ENCODE measurements at places on chromosomes 7 and 10.

GRCh38 chr10:7315906-7316305 is 94.9 kb downstream of the SFMBT2 start:
- DNase-seq = no peak

- DNase-seq = no peak
Measured at GRCh38 chr10:117560942-117561341, 18.4 kb downstream of the EMX2 start.

- no peak for DNase-seq
Measured at GRCh38 chr10:12448729-12449391, 99.5 kb downstream of the CAMK1D start.

DNA sequence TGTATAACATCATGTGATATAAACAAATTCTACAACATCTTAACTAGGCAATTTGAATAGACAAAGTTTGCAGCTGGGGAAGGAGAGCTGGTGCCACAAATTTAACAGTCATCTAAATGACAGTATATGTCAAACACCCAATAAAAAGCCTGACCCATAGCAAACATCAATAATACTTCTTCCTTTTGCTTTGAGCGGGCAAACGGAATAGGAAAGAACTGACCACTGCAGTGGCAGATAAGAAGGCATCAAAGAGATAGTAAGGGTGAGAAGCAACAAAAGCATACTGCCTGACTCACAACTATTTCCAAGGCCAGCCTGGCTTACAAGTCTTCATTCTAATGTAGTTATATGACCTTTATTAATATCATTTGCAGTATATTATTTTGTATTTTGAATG is 99.9 kb downstream of the LRRN3 start:
- DNase-seq = no peak

- no peak for DNase-seq
Measured at GRCh38 chr10:111081595-111081994, 4.8 kb downstream of the ADRA2A start.

DNA sequence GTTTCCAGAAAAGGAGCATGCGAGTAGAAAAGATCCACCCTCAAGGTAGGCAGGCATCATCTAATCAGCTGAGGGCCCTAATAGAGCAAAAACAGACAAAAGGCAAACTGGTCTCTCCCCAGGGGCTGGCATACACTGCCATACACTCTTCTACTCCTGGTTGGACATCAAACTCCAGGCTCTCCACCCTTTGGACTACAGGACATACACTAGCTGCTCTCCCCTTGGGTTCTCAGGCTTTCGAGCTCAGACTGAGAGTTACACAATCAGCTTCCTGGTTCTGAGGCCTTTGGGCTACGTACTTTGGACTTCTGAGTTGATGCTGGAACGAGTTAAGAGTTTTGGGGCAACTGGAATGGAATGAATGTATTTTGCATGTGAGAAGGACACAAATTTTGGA is 50.9 kb upstream of the TM9SF3 start:
- no peak for DNase-seq

DNA sequence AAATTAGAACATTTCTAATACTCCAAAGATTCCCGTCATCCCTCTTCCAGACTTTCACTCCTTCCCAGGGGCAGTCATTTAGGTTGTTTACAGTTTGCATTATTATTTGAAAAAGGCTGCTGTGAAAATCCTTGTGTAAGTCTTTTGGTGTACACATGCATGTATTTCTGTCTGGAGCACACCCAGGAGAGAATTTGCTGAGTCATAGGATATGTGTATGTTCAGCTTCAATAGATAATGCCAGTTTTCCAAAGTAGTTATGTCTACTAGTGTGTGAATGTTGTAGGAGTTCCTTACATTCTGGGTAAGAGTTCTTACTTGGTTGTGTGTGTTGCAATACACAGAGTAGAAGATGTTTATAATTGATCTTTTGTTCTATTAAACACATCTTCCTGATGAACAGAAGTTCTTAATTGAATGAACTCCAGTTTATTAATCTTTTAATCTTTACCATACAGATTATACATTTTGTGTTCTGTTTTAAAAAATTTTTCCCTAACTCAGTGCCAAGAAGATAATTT is 25.3 kb downstream of the CROT start:
- DNase-seq = no peak

- DNase-seq = peak; percentile 30
Measured at GRCh38 chr7:1060315-1061072, 16.1 kb downstream of the GPR146 start.

- no peak for DNase-seq
Measured at GRCh38 chr7:33885290-33886148, 19.8 kb upstream of the BMPER start.

GRCh38 chr7:69042138-69042537 is 556.1 kb upstream of the AUTS2 start:
- no peak for DNase-seq

GRCh38 chr10:88216976-88217375 is 353.6 kb downstream of the PTEN start:
- DNase-seq = no peak

DNA sequence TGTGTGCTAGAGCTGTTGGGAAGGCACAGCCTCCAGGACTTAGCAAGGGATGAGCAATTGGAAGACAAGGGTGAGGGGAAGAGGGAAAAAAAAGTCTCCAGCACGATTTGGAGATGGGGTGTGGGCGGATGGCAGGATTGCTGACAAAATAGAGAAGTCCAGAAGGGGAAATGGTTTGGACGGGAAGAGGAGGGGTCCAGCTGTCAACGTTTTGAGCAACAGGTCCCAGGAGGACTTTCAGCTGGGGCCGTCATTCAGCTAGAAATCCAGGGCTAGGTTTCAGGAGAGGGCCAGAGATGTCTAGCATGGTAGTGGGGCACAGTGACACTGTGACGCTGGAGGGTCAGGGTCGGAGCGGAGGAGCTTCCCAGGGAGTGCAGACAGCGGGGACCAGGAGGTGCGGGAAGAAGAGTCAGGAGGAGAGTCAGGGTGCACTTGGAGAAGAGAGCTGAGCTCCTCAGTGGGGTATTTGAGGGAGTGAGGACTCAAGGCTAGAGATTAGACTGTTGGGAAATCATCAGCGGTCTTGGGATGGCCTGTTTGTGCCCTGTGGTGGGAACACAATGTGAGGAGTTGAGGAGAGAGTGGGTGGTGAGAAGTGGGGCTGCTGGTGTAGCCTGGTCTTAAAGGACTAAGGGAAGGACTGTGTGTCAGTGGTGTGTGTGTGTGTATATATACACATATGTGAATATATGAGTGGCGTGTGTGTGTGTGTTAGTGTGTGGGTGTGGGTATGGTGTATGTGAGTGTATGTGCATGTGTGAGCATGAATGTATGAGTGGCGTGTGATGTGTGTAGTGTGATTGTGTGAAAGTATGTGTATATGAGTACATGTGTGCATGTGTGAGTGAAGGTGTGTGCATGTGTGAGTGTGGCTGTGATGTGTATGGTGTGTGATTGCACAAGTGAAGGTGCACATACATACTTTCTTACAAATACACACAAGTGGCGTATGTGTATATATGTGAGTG is 3.8 kb downstream of the ZYX start:
- DNase-seq = no peak

GRCh38 chr10:70551971-70552422 is 50.5 kb downstream of the PRF1 start:
- no peak for DNase-seq

GRCh38 chr7:30352169-30352568 is 67.8 kb downstream of the ZNRF2 start:
- DNase-seq = no peak

GRCh38 chr7:2000746-2001321 is 231.9 kb downstream of the MAD1L1 start:
- DNase-seq = no peak

GRCh38 chr10:100923580-100923979 is 10.8 kb downstream of the SLF2 start:
- no peak for DNase-seq

GRCh38 chr10:128624656-128625530 is 498.7 kb upstream of the MKI67 start:
- no peak for DNase-seq

DNA sequence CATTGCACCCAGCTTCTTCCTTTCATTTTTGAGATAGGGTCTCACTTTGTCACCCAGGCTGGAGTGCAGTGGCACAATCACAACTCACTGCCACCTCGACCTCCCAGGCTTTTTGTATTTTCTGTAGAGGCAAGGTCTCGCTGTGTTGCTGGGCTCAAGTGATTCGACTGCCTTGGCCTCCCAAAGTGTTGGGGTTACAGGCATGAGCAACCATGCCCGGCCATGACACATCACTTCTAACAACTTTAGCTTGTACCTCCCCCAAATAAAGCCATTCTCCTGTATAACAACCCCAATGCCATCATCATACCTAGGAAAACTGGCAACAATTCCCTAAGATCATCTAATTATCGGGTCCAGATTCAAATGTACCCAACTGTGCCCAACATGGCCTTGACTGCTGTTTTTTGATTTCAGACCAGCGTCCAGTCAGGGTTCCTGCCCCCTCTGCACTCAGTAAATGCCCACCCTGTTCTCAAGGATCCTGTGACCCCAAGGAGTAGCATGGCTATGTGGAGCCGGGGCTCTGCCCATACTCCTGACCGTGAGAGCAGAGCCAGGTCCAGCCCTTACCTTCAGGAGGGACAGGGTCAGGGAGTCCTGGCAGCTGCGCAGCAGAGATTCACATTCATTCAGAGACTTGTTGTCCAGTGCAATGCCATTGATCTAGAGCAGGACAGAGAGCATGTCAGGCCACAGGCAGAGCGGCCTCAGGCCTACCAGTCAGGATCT is 102.6 kb downstream of the DLG5 start:
- DNase-seq = no peak

- DNase-seq = no peak
Measured at GRCh38 chr10:121418126-121418777, 180.0 kb downstream of the FGFR2 start.

DNA sequence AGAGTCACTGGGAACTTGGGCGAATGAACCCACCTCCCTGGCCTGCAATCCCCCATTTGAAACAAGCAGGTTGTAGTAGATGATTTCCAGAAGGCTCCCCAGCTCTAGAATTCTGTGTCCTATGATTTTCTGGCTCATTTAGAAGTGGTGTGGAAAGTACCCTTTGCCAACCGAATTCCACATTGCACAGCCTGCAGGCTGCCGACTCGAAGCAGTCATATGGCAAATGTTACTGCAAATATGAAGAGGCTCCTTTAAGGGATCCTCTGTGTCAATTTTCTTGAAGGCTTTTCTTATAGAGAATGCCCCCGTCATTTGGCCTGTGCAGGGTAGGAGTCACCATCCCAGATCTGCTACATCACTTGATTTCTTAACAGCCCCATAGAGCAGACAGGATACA is 5.6 kb downstream of the PODXL start:
- DNase-seq = no peak

- no peak for DNase-seq
Measured at GRCh38 chr7:716222-716621, 10.3 kb upstream of the DNAAF5 start.

- no peak for DNase-seq
Measured at GRCh38 chr10:25867321-25867720, 66.7 kb upstream of the MYO3A start.

DNA sequence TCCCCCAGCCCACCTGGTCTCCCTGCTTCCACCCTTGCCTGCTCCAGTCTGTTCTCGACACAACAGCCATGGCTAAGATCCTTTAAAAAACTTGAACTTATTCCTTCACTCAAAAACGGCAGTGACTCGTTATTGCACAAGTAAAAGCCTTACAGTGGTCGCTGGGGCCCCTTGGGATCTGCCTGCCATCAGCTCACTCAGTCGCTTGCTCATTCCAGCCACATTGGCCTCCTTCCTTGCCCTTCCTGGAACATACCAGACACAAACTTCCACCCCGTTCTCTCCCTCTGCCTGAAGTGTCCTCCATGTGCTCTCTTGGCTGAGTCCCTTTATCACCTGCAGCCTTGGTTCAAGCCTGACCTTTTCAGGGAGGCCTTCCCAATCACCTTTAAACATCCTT is 4.7 kb downstream of the CCNY start:
- no peak for DNase-seq

GRCh38 chr7:98686466-98687080 is 69.5 kb downstream of the NPTX2 start:
- DNase-seq = no peak

- DNase-seq = no peak
Measured at GRCh38 chr10:31604646-31605170, 285.7 kb downstream of the ZEB1 start.

DNA sequence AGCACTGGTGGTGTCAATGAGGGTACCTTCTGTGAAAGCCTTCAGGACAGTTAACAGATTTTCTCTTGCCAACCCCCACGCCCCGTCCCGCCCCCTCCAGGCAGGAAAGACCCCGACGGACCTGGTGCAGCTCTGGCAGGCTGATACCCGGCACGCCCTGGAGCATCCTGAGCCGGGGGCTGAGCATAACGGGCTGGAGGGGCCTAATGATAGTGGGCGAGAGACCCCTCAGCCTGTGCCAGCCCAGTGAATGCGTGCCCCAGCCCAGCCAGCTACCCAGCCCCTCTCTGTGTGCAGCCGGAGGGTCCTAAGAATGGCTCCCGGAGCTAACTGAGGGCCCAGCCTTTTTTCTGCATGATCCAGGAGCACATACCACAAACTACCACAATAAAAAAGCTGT is 713 bp upstream of the HOGA1 start:
- no peak for DNase-seq

DNA sequence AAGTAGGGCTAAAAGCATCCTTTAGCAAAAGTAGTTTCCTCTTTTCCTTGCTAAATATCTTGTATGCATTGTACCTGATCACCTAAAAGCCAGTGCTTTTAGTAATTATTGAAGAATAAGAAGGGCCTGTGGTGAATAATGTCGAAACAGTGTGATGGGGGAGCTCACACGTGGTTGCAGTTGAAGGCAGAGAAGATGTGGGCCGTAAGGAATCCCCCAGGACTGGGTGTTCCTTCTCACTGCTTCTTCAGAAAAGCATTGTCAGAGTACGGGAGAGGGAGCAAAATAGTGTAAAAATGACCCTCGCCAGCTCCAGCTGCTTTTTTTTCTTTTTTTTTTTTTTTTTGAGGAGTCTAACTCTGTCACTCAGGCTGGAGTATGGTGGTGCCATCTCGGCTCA is 201.1 kb downstream of the NSUN6 start:
- DNase-seq = no peak

DNA sequence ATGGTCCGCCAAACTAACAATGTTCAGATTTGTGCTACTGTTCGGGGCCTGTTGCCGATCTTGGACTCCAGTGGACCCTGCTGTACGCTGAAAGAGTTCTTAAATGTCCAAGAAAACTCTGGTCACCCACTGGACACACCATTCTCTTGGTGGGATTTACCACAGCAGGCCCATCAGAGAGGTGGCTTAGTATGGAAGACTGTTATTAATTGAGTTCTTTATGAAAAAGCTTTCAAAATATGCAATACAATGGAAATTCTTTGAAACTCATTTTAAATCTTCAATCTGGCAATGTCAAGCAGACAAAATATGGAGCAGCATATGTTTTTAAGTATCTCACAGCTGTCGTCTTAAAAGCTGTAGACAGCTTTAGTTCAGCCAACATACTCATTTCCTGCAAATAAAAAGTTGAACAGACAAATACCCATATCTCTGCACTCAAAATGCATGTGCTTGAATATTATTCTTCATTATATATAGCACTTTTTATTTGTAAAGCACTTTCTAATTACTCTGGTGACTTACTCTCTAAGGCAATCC is 37.4 kb upstream of the GRM8 start:
- DNase-seq = no peak

- DNase-seq = no peak
Measured at GRCh38 chr7:155231941-155232340, 65.7 kb upstream of the INSIG1 start.

GRCh38 chr10:13272164-13272571 is 27.7 kb downstream of the PHYH start:
- peak; percentile 24 for DNase-seq

Data from amygdala (tissue), 56 donors.